ENCODE measurements at places on chromosomes 5 and 9. TPM values are rescaled to one million over a fixed set of nuclear protein-coding genes. Genes with fewer than 3 reads are reported as not detected.

- DNase-seq, result no peak
Observed at GRCh38 chr9:134206311-134207300, 42.2 kb upstream of the RNU6ATAC start.

- DNase-seq, result no peak
Observed at GRCh38 chr9:98173181-98173580, 19.3 kb downstream of the CORO2A start.

DNA sequence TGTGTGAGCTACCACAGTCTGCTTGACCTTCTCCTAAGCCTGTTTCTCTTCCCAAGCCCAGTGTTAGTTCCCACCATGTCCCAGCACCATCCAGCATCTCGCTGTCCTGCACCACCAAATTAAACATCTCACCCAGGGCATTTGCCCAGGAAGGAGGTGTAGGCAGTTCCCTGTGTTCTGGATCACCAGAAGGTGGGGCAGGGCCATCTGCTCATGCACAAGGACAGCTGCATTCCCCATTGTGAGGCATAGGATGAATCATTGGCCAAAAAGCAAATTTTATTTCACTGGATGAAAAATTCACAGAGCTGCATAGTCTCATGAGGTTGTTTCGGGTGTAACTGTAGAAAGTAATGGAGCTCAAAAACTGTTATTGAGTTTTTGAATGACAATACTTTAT lies 89.5 kb upstream of the GRIA1 start:
- no peak for DNase-seq

- no peak for DNase-seq
Observed at GRCh38 chr5:99272576-99272975, 343.8 kb upstream of the CHD1 start.

GRCh38 chr5:65902104-65902503 lies 24.3 kb upstream of the ERBIN start:
- no peak for DNase-seq

GRCh38 chr9:114342755-114343440 lies 13.2 kb downstream of the ORM2 start:
- DNase-seq, result no peak

GRCh38 chr5:137395011-137395755 lies 103.9 kb downstream of the SPOCK1 start:
- DNase-seq, result peak; percentile 97

GRCh38 chr9:93967020-93967803 lies 12.1 kb upstream of the BARX1 start:
- DNase-seq, result no peak

- DNase-seq, result no peak
Observed at GRCh38 chr5:56499491-56499890, 266.4 kb upstream of the ANKRD55 start.

DNA sequence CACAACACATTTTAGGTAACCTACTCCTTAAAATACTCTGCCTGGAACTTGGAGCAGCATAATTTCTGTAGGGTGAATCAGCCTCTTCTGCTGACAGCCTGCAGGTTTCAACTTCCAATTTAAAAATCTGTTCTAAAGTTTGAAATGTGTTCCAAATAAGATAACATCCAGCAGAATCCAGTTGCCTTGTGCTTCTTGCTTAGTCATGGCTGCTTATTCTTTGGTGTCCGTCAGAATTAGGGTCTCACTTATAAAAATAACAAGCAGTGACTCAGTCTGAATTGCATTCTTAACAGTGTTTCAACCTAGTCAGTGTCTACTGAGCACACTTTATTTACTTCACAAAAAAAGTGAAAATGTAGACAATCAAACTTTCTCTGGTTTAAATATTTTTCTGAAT lies 3.7 kb downstream of the CDH6 start:
- DNase-seq, result peak; percentile 64

GRCh38 chr9:115225459-115226116 lies 107.6 kb upstream of the TNC start:
- DNase-seq, result no peak

DNA sequence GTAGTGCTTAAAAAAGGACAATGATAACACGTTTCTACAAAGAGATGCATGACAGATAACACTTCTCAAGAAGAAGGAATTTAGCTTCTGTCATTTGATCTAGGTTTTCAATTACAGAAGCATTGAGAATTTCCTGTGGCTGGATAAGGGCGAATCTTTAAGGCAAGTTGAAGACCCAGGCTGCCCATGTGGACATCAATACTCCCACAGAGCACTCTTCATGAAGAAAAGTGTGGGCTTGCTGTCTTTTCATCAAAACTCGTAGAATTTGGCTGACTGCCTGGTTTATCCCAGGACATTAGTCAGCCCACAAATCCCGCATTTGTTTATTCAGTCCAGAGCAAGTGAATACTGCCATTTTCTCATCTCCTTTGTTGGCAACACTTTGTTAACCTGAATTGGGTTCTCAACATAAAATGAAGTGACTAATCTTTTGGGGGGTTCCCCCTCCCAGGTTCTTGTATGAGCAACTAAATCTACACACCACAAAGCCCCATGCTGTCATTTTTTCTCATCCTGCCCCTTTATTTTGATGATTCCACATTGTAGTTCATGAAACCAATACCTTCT lies 43.4 kb upstream of the CDKN2B start:
- DNase-seq, result peak; percentile 100

DNA sequence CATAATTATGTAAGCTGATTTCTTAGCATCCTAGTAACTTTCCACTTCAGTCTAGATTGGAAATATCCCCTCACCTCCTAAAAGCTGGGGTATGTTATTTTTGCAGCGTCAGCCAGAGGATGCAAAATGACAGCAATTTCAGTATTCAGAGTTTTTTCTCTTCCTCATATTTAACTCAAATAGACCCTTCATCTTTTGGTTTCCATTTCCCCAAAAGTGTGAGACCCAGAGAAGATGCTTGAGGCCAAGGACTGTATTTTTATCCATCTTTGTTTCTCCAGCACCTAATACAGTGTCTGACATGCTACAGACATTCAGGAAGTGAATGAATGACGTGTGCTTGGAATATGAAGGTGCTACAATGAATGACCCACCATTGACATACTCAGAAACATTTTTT lies 75.5 kb upstream of the RANBP3L start:
- DNase-seq, result no peak

DNA sequence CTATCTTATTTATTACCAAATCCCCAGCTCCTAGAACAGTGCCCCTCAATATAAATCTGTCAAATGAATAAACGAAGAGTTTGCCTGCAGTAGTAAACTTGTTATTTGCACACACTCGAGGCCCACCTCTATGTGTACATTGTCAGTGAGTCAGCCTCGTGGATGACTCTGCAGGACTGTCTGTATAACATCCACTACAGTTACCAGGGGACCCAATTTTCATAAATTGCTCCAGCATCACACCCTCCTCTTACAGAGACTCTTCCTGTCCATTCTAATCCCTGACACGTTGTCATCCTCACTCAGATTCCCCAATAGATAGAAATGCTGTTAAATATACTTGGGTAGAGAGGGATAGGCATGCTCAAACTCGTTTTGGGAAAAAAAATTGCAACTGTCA lies 478.5 kb downstream of the RAB3C start:
- DNase-seq, result no peak

DNA sequence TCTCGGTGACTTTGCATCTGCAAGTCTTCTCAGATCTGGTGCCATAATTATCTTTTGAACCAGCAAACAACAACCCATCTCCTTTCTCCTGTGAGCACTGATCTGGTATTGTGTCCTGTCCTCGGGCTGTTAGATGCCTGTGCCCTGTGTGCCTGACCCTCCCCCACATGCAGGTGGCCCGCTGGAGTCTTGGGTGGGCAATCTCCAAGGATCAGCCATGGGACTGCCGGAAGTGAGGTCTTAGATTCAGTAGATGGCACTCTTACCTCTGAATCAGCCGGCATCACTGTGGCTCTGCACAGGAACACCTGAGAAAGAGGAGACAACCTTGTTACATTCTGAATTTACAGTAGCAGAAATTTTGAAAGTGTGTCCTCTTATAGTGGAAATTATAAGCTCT lies 172.4 kb downstream of the IRX2 start:
- no peak for DNase-seq

DNA sequence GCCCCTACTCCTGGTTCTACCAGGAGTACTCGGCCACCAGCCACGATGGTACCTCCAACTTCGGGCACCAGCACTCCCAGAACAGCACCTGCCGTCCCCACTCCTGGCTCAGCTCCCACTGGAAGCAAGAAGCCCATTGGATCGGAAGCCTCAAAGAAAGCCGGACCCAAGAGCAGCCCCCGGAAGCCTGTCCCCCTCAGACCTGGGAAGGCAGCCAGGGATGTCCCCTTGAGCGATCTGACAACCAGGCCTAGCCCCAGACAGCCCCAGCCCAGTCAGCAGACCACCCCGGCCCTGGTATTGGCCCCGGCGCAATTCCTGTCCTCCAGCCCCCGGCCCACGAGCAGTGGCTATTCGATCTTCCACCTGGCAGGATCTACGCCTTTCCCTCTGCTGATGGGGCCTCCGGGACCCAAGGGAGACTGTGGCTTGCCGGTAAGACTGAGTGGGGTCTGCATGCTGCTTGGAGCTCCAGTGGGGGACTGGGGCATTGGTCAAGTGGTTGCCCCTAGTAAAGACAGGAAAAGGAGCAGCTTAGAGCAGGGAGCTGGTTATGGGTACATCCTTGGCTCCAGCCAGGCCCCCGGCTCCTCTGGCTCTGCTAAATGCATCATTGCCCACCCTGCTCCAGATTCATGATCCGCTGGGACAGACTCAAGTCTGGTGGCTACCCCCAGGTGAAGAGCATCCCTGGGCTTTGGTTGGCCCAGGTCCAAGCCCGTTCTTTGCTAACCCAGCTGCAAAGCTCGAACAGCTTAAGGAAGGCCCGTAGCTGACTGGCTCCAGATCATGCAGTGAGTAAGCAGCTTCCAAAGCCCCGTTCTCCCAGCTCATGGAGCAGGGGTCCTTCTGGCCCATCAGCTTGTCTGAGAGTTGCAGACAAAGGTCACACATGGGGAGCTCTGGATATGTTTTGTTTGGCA lies 14.0 kb downstream of the COL27A1 start:
- DNase-seq, result no peak

DNA sequence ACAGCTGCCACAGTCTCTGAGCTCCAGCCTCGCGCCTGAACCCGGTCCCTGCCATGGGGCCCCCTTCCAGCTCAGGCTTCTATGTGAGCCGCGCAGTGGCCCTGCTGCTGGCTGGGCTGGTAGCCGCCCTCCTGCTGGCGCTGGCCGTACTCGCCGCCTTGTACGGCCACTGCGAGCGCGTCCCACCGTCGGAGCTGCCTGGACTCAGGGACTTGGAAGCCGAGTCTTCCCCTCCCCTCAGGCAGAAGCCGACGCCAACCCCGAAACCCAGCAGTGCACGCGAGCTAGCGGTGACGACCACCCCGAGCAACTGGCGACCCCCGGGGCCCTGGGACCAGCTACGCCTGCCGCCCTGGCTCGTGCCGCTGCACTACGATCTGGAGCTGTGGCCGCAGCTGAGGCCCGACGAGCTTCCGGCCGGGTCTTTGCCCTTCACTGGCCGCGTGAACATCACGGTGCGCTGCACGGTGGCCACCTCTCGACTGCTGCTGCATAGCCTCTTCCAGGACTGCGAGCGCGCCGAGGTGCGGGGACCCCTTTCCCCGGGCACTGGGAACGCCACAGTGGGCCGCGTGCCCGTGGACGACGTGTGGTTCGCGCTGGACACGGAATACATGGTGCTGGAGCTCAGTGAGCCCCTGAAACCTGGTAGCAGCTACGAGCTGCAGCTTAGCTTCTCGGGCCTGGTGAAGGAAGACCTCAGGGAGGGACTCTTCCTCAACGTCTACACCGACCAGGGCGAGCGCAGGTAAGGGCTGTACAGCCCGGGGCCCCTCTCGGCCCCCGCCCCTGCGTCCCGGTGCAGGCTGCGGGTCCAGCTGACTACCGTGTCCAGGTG lies 509 bp downstream of the LVRN start:
- DNase-seq, result no peak

GRCh38 chr5:515273-515836 lies 8.9 kb downstream of the SLC9A3 start:
- DNase-seq, result no peak

GRCh38 chr9:128321879-128322403 lies 306 bp downstream of the TRUB2 start:
- DNase-seq, result no peak

DNA sequence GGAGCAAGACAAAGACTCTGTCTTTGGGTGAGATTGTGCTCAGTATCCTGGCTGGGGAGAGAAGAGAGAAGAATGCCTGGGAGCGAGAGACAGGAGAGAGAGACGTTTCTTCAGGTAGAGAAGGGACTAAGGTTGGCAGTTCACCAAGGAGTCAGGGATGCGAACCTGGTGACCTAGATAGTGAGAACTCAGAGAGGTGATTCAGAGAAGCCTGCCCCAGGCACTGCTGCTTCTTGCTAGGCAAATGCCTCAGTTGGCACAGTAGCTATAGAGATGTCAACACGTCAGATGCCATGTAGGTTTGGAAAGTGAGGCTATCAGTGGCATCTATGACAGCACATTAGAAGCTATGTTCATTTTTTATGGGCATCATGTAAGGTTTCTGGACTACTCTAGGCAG lies 231.6 kb upstream of the VLDLR start:
- no peak for DNase-seq

- DNase-seq, result no peak
Observed at GRCh38 chr9:80866121-80866520, 823.2 kb downstream of the TLE1 start.

GRCh38 chr5:58153255-58153654 lies 306.6 kb downstream of the PLK2 start:
- DNase-seq, result no peak

- DNase-seq, result no peak
Observed at GRCh38 chr5:125149527-125149926, 403.1 kb upstream of the ZNF608 start.

DNA sequence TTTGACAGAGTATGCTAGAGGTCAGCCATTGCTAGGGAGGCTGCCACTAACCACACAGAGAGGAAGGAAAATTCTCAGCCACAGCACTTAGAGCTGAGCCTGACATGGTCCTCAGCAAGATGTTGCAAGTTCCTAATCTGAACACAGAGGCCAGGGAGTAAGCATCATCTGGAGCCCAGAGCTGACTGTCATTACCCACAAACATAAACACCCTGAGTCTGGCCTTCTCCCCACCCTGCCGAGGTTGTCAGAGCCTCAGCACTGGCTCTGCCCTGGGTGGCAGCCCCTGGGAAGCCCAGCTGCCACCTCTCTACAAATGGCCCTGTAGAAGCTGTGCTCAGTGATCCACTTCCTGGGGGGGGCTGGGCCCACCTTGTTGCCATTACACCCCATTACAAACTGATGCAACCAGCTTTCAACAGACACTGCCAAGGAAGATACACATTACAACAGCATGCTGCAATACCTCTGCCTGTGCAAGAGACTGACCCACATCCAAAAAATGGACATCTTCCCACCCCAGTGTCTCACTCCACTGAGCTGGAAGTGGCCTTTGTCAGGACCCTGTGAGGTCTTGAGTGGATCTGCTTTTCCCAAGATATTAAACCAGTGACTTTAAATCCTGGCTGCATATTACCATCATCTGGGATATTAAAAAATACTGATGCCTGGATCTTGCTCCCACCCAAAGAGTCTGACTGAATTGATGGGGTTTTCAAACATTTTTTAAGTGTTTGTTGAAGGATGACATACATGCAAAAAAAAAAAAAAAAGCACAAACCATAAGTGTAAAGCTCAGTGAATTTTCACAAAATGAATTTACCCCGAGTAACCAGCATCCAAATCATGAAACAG lies 33.0 kb downstream of the IRF1 start:
- DNase-seq, result peak; percentile 76

GRCh38 chr5:114266374-114266773 lies 95.5 kb upstream of the KCNN2 start:
- DNase-seq, result no peak

SVEP1 gene
- total RNA-seq, result 0.17 TPM

SPINK7 gene
- not detected for total RNA-seq

INSYN2B gene
- 1.5 TPM for total RNA-seq

F2R gene
- total RNA-seq, result 80.5 TPM

PCDHGC5 gene
- 0.17 TPM for total RNA-seq

LRRC26 gene
- not detected for total RNA-seq

CDC20B gene
- total RNA-seq, result not detected

NRARP gene
- 0.55 TPM for total RNA-seq

INSL6 gene
- total RNA-seq, result not detected

ARID3C gene
- total RNA-seq, result not detected

Measured in renal cortical epithelial cell (primary cell).